SK-N-MC (cell line): ENCODE measurements at places on chromosomes 5 and 9.

DNA sequence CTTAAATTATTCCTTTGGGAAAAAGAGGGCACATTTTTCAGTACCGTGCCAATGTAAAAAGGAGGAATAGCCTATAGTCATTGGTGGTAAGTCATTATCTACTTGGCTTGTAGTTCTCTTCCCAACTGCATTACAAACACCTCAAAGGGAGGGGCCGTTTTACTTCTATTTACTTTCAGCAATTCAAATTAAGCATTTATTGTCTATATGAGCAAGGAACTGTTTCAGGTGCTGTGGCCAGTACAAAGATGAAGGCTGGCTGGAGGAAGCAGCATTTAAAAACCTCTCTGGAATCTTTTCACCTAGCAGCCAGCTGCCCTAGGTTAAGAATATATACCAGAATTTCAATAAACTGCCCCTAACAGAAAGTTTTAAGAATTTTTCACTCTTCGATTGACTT is 48.9 kb downstream of the SEMA6A start:
- no peak for DNase-seq

DNA sequence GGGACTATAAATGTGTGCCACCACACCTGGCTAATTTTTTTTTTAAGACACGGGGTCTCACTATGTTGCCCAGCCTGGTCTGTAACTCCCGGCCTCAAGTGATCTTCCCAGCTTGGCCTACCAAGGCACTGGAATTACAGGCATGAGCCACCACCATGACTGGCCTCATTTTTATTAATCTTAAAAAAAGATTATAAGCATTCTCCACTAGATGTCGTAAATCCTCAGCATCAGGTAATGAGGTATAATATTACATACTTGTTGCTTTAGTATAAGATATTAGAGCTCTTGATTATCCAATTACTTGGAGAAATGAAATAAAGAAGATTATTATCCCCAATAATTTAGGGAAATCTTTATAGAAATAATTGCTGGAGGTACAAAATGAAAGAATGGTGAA is 78.2 kb upstream of the HTR1A start:
- no peak for DNase-seq

DNA sequence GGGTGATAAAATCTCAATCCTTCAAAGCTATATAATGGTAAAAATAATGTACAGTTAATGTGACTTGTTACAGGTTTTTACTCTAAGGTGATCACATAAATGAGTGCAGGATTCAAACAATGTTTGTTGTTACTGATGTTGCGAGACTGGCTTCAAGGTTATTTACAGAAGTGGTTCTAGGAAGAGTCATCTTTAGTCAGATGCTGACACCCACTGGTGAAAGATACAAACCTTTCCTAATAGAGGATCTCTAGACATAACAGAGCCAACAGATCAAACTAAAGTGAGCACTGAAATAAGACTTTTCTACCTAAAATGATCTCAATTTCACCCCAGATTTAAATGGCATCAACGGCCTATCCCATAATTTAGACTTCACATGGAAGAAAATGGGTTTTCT is 20.2 kb downstream of the ARSB start:
- DNase-seq, result no peak

GRCh38 chr5:93887678-93888077 is 146.3 kb upstream of the POU5F2 start:
- no peak for DNase-seq

DNA sequence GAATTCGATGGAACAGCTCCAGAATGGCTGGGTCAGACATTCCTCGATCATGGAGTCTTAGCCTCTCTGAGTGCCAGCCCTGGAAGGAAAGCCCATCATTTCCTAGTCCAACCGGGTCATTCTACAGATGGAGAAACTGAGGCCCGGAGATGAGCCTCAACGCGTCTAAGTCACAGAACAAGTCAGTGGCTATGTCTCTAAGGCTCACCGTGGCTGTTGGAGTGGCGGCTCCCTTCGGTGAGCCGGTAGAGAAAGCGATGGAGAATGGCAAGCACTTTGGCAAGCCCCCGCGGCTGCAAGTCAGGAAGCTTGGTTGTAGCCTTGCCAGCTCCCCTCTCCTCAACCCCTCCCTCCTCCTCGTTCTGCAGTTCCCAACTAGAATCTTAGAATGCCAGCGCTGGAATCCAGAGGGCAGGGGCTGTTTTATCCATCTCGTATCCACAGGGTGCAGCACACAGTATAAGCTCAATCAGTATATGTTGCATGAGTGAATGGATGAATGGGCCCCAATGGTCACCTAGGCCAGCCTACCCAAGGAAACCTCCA is 438 bp upstream of the ARSI start:
- DNase-seq, result no peak

- no peak for DNase-seq
Observed at GRCh38 chr9:88920645-88921044, 70.6 kb upstream of the S1PR3 start.

DNA sequence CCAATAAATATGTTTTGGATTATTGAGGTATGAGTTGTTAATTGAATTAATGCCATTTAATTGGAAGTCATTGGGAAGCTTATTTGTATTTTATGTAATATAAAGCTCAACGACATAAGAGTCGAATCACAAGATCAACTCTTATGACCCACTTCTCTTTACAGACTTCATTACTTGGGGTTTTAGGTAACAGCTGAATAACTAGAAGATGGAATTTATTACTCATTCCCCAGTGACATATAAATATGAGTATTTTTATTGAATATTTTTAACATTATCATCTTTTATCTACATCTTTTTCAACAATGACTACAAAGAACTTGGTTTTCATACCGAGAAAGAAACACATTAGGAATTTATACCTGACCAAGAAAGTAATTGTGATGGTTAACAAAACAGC is 21.1 kb downstream of the HMGCR start:
- no peak for DNase-seq

DNA sequence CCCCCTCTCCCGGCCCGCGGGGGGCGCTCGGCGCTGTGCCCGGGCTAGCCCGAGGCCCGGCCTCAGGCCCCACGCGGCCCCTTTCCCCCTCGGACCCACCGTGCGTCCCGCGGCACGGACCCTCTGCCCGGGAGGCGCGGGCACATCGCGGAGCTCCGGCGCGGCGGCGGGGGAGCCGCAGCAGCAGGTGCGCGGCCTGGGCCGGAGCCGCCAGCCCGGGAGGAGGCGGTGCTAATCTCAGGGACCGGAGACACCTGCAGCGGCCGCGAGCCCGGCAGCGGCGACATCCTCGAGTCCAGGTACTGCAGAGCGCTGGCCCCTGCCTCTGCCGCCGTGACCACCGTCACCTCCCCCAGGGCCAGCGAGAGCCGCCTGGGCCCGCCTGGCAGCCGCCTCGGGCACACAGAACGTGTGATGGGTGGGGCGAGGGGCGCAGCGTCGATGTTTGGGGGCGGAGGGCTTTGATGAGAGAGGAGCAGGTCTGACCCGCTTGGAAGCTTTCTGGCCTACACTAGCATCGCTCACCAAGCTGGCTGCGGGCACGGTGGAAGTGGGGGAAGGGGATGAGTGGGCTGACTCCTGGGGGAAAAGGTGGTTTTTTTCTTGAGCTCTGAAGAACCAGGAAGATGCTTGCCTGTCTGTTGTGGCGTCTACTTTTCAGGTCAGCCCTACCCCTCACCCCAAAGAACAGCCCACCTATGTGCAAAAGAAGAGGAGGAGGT is 524 bp downstream of the CYFIP2 start:
- no peak for DNase-seq

DNA sequence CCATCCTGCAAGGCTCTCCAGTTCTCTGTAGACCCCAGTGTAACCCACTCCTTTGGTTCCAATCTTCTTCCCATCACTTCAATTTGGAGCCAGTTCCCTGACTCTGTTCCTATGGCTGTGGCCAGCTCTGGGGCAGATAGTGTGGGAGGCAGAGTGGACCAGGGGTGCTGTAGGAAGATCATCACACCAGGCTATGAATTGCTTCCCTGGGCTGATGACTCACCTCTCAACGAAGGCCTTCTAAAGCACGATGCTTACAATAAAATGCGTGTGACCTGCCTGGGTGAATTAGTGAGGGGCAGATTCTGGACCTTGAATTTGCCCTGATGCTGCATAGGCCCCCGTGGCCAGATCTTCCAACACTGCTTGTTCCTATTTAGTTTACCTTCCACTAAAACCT is 289.7 kb downstream of the FBXL7 start:
- DNase-seq, result no peak

GRCh38 chr5:118646917-118647316 is 341.4 kb downstream of the DTWD2 start:
- no peak for DNase-seq

GRCh38 chr5:98031926-98032325 is 741.5 kb upstream of the RGMB start:
- no peak for DNase-seq

DNA sequence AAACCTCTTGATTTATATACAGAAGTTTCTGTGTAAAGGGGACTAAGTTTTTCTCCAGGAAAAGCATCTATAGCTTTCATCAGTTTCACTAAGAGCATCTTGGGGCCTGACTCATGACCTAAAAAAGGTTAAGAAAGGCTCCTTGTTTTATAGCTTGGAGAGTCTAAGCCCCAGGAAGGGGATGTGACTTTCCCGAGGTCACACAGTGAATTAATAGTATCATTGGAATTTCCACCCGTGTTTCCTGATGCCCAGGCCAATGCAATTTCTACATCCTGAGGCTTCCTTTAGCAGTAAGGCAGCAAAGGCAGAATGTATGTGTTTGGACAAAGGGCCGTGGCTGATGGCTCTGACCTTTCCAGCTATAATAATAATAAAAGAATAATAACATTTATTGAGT is 8.6 kb downstream of the MORN5 start:
- no peak for DNase-seq

- DNase-seq, result no peak
Observed at GRCh38 chr5:56207537-56207936, 25.6 kb downstream of the ANKRD55 start.

GRCh38 chr9:115650768-115651167 is 502.8 kb upstream of the PAPPA start:
- no peak for DNase-seq

DNA sequence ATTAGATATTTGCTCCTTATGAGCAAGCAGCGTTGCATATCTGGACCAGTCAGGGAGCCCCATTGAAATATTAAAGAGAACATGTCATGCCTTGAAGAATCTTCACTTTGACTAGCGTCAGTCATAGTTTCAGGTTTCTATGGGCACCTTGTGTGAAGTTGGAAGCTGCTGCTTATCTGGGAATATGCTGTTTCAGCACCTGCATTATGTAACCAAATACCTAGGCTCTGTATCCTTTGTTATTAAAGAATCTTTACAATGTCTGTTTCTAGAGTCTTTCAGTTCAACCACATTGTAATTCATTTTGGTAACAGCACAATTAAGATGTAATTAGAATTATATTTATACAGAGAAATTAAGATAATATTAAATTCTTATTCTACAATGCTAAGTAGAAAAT is 818.8 kb upstream of the TYRP1 start:
- no peak for DNase-seq

GRCh38 chr5:156121234-156121633 is 205.7 kb upstream of the SGCD start:
- no peak for DNase-seq

DNA sequence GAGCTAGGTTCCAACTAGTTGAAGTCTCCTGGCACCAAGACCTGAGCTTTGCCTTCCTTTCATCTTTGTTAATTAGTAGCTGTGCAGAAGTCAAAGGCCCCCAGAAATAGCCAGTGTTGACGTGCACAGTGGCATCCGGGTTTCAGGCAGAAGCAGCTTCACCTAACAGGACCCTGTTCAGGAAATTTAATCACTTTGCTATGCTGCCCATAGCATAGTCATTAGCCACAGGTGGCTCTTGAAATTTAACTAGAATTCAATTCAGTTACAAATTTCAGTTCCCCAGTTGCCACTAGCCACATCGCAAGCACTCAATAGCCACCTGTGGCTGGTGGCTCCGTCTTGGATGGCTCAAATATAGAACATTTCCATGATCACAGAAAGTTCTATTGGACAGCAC is 179.1 kb downstream of the GOLPH3 start:
- DNase-seq, result no peak

DNA sequence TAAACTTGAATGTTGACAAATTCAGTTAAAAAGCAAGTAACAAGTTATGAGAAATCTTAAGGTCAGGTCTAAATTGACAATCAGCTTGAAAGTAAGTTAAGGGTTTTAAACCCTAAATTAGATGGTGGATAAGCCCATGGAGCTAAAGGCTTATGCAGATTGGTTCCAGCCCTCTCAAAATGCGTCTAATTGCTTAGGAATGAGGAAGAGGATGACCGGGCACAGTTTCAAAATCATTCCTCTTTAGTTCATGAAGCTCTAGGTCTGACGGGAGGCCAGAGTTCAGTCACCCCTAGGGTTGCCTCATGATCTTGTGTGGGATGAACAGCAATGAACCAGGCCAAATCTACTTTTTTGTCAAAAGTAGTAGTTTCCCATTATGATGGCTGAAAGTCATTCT is 75.4 kb downstream of the SLC38A9 start:
- no peak for DNase-seq

GRCh38 chr5:93883459-93883858 is 142.1 kb upstream of the POU5F2 start:
- DNase-seq, result no peak

- no peak for DNase-seq
Observed at GRCh38 chr9:122039234-122039633, 53.9 kb downstream of the TTLL11 start.

DNA sequence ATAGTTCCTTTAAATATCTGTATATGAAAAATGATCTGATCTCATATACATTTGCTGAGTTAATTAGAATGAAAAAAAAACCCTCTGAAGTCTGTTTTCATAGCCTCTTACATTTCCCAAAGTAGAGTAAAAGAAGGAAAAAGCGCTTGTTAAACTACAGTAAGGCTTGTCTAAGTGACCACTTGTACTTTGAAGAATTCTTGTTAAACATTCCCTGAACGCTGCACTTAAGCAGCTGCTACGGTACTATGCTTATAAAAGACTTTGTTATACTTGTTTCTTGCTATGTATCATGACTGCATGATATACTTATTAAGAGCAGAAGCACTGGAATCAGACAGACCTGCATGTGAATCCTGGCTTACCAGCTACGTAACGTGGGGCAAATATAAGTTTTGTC is 81.7 kb upstream of the MTAP start:
- DNase-seq, result no peak

- DNase-seq, result no peak
Observed at GRCh38 chr5:76441101-76441500, 38.0 kb downstream of the IQGAP2 start.

DNA sequence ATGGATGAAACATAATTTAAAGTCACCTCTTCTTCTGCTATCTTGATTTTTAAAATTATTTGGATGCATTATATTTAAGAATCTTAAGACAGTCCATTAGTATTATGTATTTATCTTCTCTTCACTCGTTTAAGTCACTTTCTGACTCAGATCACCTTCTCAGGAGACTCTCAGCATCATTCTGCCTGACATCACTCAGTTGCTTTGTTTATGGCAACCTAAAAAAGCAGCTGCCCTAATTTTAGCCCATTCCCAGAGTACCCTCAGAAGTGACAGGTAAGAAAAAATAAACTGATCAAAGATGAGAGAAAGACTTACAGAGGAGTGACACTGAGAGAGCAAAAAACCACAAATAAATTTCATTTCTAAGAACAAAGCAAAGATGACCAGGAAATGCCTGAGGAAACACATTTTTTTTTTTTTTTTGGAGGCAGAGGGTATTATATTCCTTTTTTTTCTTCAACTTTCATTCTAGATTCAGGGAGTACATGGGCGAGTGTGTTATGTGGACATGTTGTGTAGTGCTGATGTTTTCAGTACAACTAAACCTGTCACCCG is 140.5 kb downstream of the MUSK start:
- DNase-seq, result no peak
